CD4-positive, alpha-beta T cell treated with Interleukin-15 for 4 hours (primary cell): ENCODE measurements at places on chromosomes 6 and 20.

- no peak for DNase-seq
Measured at GRCh38 chr20:37230200-37230599, 31.4 kb downstream of the GHRH start.

- no peak for DNase-seq
Measured at GRCh38 chr6:131949620-131949908, 1.6 kb downstream of the CCN2 start.

- DNase-seq = no peak
Measured at GRCh38 chr20:753136-753535, 15.2 kb downstream of the SLC52A3 start.

DNA sequence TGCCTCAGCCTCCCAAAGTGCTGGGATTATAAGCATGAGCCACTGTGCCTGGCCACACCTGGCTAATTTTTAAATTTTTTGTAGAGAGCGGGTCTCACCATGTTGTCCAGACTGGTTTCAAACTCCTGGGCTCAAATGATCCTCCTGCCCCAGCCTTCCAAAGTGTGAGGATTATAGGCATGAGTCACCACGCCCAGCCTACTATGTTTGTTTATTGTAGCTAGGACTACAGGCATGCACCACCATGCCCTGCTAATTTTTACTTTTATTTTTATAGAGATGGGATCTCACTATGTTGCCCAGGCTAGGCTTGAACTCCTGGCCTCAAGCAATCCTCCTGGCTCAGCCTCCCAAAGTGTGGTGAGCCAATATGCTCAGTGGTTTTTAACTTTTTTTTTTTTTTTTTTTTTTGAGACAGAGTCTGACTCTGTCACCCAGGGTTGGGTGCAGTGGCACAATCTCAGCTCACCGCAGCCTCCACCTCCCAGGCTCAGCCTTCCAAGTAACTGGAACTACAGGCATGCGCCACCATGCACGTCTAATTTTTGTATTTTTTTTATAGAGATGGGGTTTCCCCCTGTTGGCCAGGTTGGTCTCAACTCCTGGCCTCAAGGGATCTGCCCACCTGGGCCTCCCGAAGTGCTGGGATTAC lies 12.0 kb upstream of the DDX43 start:
- no peak for DNase-seq

GRCh38 chr20:53839423-53840176 lies 230.8 kb downstream of the BCAS1 start:
- peak; percentile 75 for DNase-seq

DNA sequence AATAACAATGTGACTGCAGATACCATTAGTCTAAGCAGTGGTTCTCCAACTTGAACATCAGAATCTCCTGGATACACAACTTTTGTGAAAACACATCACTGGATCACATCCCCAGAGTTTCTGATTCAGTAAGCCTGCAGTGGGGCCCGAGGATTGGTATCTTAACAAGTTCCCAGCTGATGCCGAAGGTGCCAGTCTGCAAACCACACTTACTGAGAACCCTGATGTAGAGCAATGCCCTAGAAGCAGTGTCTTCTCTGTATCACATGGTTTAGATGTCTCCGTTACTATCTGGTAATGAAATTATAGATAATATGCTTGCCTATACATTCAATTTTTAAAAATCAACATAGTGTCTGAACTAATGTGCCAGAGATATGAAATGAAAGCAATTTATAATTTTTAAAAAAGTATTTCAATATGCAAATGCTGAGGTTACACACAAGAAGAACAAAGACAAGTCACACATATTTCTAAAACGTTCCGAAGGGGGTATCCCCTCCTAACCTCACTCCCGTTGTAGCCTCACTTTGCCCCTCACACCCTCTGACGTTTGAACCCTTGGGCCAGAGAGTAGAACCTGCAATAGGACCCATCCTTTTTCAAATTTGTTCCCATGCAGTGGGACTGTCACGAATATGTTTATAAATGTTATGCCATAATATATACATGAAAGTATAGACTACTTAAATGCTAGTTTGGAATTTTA lies 115.4 kb upstream of the SAMD5 start:
- DNase-seq = no peak

GRCh38 chr20:54088430-54088829 lies 18.0 kb upstream of the BCAS1 start:
- no peak for DNase-seq

DNA sequence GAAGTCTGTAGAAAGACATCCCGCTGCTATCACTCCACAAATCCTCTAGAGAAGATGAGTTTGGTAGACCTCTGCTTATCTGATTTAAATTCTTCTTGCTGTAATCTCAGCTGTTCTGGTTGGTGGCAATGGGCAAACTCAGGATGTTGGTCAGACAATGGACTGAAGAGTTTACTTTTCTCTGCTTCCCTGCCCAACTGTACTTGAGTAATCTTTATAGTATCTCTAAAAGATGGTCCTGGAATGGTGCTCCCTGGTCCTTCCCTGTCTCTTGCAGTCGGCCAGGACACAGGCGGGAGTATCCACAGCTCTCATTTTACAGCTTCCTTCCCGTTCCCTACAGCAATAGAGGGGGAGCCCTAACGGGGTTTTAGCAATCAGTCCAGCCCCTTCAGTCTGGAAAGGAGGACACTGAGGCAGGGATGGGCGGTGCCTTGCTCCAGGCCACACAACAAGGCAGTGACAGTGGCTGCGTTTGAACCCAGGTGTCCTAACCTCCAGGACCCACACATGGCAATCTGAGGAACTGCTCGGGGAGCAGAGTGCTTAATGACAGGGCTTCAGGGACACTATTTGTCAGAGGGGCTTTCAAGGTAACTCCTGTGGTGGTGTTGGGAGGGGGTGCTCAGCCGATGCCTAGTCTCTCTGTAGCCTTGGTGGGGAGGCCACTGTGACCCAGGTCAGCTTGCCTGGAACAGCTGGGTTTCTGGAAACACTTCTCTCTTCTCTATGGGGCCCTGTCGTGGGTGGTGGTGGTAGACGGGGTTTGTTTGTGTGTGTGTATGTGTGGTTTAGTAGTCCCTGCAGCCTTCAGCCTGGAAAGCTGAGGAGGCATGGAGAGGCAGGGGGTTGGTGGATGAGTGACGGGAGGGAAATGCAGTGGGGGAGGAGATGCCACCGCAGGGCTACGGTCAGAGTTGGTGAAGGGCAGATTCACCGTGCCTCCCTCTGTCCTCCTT lies 9.5 kb upstream of the VEGFA start:
- DNase-seq = no peak

DNA sequence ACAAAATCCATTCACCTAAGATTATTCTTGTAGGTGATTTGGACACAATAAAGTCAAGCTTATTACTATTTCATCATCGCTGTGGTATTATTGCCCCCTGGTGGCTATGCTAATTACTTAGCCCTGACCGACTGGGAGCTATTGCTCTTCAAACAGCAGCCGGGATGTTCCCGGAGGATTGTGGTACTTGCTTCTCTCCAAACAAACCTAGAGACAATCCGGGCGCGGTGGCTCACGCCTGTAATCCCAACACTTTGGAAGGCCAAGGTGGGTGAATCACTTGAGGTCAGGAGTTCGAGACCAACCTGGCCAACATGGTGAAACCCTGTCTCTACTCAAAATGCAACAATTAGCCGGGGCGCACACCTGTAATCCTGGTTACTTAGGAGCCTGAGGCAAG lies 15.4 kb upstream of the STMND1 start:
- DNase-seq = peak; percentile 40

DNA sequence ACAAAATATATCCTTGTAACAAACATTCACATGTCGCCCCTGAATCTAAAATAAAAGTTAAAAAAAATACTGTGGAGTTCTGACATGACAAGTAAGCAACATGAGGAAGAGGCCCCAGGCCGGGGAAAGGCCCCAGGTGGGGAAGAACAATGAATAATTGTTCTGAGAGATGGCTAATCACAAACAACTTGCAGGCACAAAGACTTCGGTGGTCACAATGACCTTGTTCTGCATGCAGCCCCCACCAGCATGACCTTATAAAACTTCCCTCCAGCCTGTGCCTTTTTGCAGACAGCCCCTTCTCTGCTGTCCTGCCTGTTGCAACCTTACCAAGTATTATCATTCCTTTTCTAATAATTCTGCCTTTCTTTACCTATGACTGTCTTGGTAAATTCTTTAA lies 95.7 kb upstream of the MYLIP start:
- DNase-seq = no peak

DNA sequence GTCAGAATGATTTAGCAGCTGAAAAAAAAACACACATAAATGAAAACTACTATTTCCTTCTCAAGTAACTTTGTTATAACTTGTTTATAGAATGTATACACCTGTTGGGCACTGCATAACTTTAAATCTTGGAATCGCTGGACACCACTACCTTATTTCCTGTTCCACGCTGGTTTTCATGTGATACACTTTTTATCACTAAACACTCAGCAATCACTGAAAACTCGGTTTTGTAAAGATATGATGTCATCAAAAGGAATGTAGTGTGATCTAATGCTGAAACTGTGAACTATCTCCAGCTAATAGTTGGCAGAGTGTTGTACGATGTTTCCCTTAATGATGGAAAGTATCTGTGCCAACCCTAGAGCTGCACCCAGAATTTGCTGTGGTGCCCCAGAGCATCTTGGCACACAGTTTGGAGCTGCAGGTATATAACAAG lies 127.9 kb downstream of the BACH2 start:
- DNase-seq = no peak

- DNase-seq = no peak
Measured at GRCh38 chr6:14100138-14100537, 17.4 kb upstream of the CD83 start.

DNA sequence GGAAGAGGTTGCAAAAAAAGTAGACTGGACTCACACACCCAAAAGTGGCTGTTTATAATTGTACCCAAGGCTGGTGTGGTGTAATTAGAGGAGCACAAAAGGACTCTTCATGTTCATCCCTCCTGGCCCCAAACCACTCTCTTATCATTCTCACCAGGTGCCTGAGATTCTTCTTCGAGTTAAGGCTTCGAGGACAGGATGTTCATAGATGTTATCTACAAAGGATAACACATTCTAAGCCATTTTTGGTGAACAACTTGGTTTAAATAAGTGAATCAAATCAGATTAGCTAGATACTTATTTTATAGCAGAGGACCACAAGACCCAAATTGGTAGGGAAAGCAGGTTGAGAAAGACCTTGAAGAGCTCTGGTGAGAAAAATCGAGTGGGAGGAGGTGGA lies 73.1 kb upstream of the SUPT3H start:
- DNase-seq = no peak

- DNase-seq = no peak
Measured at GRCh38 chr6:135191508-135192255, 10.6 kb downstream of the MYB start.
